ENCODE measurements at places on chromosomes 2 and 18.
A peak's percentile ranks its signal among the peaks of the same experiment; 100 is the strongest.

DNA sequence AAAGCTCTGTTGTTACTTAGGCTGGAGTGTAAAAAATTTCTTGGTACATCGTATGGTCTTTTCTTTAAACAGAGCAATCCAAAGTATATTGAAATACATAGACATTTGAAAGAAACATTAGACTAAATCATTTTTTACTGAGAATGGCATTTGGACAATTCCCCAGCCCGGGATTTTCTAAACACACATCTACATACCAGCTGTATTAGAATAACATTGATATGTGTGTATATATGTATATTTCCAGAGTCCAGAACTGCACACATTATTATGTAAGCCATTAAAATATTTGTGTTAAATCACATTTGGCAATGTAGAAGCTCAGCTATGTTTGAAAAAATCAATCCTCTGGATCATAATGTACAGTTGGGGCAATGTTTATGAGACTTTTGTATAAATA is 1853.6 kb upstream of the LRRTM1 start:
- DNase-seq, result no peak

- no peak for DNase-seq
Observed at GRCh38 chr2:112216167-112216566, 38.7 kb downstream of the ZC3H8 start.

- DNase-seq, result no peak
Observed at GRCh38 chr18:40120796-40121391, 1834.1 kb upstream of the PIK3C3 start.

GRCh38 chr2:137367361-137367760 is 596.9 kb upstream of the HNMT start:
- no peak for DNase-seq

DNA sequence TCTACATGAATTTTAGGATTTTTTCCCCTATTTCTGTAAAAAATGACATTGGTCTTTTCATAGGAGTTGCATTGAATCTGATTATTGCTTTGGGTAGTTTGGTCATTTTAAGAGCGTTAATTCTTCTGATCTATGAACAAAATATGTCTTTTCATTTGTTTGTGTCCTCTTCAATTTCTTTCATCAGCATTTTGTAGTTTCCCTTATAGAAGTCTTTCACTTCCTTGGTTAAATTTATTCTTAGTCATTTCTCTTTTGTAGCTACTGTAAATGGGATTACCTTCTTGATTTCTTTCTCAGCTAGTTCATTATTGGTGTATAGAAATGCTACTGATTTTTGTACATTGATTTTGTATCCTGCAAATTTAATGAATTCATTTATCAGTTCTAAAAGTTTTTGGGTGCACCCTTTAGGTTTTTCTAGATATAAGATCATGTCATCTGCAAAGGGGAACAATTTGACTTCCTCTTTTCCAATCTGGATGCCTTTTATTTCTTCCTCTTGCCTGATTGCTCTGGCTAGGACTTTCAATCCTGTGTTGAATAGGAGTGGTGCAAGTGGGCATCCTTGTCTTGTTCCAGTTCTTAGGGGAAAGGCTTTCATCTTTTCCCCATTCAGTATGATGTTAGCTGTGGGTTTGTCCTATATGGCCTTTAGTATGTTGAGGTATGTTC is 36.6 kb upstream of the AAK1 start:
- no peak for DNase-seq

GRCh38 chr2:46050027-46050426 is 247.2 kb upstream of the EPAS1 start:
- no peak for DNase-seq

DNA sequence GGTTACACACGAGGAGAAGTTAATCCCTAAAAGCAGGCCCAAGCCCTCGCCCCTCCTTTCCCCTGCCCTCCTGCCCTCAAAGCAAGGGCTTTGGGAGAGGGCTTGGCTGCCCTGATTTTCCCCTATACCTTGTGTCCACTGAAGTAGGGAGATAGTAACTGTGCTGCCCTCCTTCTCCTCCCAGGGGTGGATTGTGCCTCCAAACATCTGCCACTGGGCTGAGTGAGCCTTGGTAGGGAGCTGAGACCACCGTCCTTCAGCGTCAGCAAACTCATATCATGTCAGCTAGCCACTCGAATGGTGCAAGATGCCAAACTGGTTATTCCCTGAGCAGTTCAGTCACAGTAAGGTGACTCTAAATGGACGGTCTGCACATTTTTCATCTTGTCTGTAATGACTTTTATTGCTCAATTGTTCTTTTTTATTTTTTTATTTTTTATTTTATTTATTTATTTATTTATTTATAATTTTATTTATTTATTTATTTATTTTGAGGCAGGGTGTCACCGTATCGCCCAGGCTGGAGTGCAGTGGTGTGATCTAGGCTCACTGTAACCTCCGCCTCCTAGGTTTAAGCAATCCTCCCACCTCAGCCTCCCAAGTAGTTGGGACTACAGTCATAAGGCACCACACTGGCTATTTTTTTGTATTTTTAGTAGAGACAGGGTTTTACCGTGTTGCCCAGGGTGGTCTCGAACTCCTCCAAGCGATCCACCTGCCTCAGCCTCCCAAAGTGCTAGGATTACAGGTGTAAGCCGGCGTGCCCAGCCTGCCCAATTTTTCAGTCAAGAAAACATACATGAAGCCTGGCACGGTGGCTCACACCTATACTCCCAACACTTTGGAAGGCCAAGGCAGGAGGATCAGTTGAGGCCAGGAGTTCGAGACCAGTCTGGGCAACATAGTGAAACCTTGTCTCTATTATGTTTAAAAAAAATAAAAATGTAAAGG is 8.7 kb downstream of the PCBP1 start:
- DNase-seq, result no peak

- no peak for DNase-seq
Observed at GRCh38 chr2:24015562-24016375, 5.9 kb downstream of the MFSD2B start.

DNA sequence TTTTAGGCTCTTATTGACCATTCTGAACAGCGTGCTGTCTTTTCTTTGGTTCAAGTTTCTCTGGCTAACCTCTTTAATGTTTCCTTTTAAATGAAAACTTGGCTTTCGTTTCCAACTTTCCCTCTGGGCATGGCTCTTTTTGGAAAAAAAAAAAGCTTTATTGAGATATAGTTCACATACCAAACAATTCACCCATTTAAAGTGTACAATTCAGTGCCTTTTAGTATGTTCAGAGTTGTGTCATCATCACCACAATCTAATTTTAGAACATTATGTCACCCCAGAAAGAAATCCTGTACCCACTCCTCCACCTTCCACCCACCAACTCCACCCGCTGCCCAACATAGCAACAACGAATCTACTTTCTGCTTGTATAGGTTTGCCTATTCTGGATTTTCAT is 322.4 kb downstream of the ADCYAP1 start:
- no peak for DNase-seq

DNA sequence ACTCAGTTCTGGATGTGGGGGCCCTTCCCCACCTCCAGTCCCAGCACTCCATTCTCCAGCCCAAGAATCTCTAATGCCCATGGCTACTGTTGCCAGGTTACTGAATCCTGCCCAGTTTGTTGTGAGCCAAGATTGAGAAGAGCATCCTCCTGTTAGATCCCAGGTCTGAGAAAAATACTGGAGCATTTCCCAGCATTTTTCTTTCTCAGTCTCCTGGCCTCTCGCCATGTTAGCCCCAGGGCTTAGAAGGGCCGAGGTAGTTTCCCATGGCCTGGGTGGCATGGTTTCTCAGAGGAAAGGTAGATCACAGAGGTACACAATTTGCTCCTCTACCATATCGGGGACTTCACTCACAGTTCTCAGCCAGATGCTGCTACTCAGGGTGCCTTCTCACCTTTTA is 135.7 kb downstream of the OTX1 start:
- DNase-seq, result no peak

DNA sequence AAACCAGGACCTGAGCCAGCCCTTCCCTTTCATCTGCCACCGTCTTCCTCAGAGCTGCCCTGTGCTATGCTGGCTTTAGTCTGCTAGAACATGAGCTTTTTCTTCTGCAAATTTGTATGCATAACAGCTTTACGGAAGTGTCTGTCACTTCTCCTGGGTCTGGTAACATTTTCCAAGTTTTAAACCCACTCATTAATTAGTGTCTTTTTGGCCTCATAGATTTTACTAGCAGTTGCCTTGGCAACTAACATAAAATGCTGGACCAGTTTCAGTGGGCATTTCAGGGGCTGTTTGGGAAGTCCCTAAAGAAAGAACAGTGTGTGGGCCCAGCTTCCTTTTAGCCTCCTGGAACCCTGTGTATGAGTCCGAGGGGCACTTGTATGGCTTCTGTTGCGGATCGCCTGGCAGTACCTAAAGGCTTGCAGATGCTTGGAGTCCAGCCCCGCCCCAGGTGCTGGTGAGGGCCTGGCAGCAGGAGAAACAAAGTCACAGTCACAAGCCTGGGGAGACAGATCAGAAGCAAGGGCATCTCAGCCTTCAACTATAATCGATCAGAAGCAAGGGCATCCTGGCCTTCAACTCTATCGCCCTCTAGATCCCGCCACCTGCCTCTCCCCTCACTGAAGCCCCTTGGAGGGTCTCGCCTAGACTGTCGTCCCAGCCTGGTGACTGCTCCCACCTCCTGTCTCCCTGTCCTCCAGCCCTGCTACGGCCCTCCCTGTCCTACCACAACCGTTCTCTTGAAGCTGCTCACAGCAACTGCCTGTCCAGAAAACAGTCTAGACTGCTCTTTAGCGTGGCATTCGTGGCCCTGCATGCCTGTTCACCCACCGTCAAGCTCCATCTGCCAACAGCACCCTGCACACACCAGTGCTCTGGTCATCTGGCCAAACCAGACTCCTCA is 36.8 kb upstream of the MAPRE3 start:
- no peak for DNase-seq

DNA sequence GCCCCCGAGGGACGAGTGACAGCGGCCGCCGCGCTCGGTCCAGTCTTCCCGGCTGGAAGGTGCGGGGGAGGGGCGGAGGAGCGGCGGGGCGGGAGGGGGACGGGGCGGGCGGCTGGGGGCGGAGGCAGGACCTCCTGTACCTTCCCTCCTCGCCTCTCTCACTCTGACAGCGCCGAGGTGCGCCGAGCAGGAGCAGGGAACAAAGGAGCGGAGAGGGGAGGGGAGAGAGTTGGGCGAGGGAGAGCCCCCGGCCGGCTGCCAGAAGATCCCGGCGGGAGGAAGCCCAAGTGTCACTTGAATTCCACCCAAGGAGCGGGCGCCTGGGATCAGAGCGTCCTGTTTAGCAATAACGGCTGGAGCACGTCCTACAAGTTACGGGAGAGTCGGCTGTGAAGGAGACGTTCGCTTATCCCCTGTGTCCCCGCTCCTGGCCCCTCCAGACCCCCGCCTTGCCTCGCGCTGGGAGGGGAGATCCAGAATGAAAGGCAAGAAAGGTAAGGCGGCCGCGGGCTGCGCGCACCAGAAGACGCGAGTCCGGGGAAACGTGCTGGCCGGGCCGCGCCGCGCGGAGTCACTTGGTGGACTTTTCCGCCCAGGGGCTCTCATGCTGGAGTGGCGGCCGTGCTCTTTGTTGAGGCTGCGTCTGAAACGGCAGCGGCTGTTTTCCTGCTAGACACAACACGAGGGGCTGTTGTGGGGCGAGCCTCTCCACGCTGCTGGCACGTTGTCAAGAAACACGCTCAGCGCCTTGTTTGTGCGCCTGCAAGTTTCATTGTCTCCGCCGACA is at the start of gene TGIF1:
TSS of gene TGIF1 (plus strand) at position 161 of the 787 bp plus-strand sequence. CDS start at position 479, 318 bp downstream.
- DNase-seq, result peak; percentile 42

DNA sequence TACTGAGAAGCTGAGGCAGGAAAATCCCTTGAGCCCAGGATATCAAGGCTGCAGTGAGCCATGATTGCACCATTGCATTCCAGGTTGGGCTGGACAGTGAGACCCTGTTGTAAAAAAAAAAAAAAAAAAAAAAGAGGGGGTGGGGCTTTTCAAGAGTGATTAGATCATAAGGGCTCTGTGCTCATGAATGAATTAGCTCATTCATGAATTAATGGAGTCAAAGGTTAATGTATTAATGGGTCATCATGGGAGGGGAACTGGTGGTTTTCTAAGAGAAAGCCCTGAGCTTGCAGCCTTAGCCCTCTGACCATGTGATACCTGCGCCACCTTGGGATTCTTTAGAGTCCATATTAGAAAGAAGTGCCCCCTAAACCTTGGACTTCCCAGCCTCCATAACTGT is 4.5 kb downstream of the SLC19A3 start:
- no peak for DNase-seq

DNA sequence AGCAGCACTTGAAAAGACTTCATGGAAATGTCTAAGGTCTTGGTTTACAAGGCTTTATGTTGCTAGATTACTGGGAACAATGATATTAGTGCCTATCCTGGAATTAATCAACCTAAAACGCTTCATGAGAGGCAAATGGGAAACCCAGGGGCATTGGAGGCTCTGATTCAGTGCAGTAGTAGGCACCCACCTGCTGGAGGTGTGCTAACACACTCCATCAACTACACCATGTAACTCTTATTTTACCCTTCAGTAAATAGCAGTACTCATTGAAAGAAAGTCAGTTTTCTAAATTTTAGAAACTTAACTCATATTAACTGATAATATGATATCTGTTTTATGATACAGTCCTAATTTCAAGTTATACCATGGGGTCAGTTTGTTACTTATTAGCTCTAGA is 17.4 kb upstream of the HNRNPA3 start:
- DNase-seq, result no peak

GRCh38 chr2:99336804-99337112 is 431 bp upstream of the EIF5B start:
- no peak for DNase-seq

- DNase-seq, result no peak
Observed at GRCh38 chr18:64882896-64883295, 734.0 kb upstream of the LINC00305 start.

DNA sequence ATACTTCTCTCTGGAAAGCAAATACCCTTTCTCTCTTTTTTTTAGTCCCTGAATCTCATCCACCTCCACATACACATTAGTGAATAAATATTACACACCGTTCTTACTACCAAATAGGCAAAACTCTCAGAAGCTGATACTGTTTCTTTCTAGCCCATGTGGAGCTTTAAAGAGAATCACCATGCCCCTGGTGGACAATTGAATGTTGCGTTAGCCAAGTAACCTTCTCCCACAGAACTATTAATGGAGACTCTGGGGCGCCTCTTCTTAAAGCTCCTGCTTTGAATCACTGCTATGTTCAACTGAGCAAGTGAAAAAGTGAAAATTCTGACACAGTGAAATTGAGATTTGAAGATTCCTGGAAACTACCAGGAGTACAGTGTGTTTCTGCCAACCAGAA is 522.8 kb upstream of the CDH7 start:
- DNase-seq, result no peak

- peak; percentile 25 for DNase-seq
Observed at GRCh38 chr2:23384551-23385343, at the start of gene KLHL29. Gene KLHL29 (plus strand): TSS chr2:23385179. CDS start chr2:23562197, 177,018 bp downstream.

DNA sequence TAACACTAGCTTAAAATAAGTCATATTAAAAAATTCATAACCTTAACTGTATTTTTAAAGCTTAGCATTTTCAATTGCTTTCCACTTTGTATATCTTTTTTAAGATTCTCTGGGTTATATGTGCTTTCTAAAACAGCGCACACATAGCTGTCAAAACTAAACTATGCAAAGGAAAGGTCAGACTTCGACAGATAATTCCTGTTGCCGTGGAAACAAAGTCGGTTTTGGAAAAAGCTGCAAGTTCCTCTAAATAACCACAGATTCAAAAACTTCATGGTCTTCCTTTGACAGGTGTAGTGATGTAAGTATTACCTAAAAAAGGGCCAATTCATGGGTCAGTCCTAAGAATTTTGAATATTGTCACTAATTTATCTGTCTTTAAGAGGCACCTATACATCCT is 249.6 kb upstream of the TFPI start:
- no peak for DNase-seq

Data from stimulated activated CD8-positive, alpha-beta memory T cell treated with anti-CD3 and anti-CD28 coated beads, Interleukin-4, amount 100 ng/mL, for 1 hour (primary cell).